ENCODE measurements at places on chromosomes 7 and 10.

- DNase-seq: no peak
These were observed 109.0 kb downstream of the CCDC71L start for GRCh38 chr7:106551936-106552335.

- no peak for DNase-seq
These were observed 145.5 kb downstream of the TRIL start for GRCh38 chr7:28812616-28813015.

- no peak for DNase-seq
These were observed 146.1 kb downstream of the SLIT1 start for GRCh38 chr10:97039538-97040247.

- no peak for DNase-seq
These were observed 120.7 kb upstream of the FAM3C start for GRCh38 chr7:121516821-121517220.

DNA sequence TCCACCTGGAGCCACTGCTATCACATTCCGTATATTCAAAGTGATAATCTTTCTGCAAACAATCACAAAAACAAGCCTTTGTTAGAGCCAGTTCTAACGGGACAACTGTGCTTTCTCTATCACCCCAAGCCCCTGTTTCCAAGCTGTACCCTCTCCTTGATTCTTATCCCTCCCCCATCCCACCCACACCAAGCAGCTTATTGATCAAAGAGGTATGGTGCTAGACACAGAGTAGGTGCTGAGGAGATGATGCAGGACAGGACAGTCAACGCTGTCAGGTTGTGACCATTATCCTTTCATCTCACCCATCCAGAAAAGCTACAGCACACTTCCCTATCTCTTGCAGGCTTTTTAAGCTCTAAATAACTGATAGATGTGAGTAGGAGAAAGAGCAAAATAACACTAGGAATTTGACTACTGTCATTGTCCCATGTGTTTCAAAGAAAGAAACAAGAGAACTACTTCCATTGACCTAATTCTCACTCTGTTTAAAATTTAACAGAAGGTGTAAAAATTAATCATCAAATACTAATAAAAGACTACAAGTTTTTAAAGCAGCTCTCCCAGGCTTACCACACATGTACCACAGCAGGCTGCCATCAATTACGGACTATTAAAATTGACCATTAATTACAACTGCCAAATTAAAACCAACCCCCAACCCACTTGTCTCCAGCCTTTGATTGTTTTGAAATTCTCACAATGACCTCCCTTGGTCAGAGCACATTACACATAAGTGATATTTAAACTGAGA lies 94.3 kb downstream of the ELAPOR2 start:
- no peak for DNase-seq

DNA sequence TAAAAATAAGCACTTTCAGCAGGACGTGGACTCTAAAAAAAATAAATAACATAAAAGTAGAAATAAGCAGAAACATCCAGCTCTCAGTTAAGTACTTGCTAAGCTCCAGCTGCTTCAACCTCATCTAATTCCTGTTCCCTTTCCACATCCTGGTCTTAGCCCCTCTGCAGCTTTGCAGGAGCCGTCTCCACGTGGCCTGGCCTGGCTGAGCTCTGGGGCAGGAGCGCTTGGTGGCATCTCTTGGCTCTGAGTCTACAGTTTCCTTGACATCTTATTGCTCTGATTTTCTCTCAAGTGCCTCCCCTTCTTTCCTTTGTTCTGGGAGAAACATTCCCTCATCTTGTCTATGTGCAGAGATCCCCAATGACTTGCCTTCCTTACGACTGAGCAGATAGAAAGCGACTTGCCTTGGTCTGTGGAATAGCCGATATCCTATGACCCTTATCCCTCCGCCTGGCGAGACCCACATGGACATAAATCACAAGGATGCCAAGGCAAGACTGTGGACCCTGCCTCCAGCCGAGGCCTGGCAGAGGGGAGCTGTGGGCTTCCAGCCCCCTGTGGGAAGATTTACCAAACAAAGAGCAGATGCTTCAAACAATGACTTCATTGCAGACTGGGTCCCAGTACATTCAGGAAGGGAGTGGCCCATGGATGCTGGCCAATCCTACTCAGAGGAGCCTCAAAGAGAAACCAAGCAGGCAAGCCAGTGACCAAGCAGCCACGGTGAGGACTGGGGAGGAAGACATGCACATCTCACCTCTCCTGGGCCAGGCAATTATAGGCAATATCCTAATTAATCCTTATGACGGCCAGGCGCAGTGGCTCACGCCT lies 61.9 kb downstream of the SPOCK2 start:
- no peak for DNase-seq

DNA sequence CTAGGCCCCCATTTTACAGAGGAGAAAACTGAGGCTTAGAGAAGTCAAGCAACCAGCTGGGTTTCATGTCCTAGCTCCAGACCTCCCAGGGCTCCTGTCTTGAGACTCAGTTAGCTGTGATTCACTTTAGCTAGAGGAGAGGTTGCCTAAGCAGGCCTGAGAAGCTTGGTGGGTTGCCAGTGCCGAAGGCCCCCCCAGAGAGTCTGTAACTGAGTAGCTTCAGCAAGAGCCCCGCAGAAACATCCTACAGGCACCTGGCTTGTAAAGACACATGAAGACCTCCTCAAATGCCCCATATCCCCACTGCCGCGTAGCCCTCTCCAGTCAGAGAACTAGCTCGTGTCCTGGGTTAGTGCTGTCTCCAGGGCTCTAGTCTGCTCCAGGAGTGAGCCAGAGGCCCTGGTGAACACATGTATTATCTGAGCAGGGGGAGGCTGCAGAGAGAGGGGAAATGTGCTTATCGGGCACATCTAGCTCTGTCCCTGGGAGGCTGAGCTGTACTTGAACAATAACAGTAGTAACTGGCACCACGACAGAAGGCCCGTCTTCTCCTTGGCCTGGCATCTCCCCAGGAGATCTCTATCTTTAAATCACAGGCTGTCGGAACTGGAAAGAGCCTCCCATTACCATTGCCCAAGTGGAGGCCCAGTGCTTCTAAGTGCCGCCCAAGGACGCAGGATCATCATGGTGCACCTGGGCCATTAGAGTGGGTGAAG lies 28.9 kb downstream of the UNC5B start:
- DNase-seq: no peak

Data from keratinocyte (primary cell).